Endothelial cell of umbilical vein (primary cell): ENCODE measurements at places on chromosomes 3 and 15. TPM values are rescaled to one million over a fixed set of nuclear protein-coding genes. Genes with fewer than 3 reads are reported as not detected.

AHSG gene
- total RNA-seq: not detected in 2 replicates

SLC51B gene
- not detected in 2 replicates for total RNA-seq

RHOV gene
- total RNA-seq: 0.18 and 0.20 TPM in 2 replicates

SLC7A14 gene
- 0.02 and 0.07 TPM in 2 replicates for total RNA-seq

LRRC2 gene
- 0.39 and 0.73 TPM in 2 replicates for total RNA-seq

CPA3 gene
- 1.7 and 3.3 TPM in 2 replicates for total RNA-seq

CSTA gene
- total RNA-seq: not detected in 2 replicates

SPTSSB gene
- total RNA-seq: not detected in 2 replicates

CHRFAM7A gene
- 7.1 and 9.1 TPM in 2 replicates for total RNA-seq

CD80 gene
- total RNA-seq: not detected in 2 replicates

ZNF502 gene
- 4.1 and 4.2 TPM in 2 replicates for total RNA-seq

TIMP4 gene
- 0.40 TPM in 1 of 2 replicates, not detected in the other for total RNA-seq

MAGI1 gene
- 47.7 and 47.9 TPM in 2 replicates for total RNA-seq

GXYLT2 gene
- total RNA-seq: 0.14 and 0.24 TPM in 2 replicates

ABHD14A gene
- 6.6 and 8.2 TPM in 2 replicates for total RNA-seq

KNG1 gene
- not detected in 2 replicates for total RNA-seq

TGM4 gene
- 0.24 and 0.39 TPM in 2 replicates for total RNA-seq

FRMD5 gene
- total RNA-seq: 16.7 and 18.2 TPM in 2 replicates
